ENCODE measurements at places on chromosomes 13 and 19.

DNA sequence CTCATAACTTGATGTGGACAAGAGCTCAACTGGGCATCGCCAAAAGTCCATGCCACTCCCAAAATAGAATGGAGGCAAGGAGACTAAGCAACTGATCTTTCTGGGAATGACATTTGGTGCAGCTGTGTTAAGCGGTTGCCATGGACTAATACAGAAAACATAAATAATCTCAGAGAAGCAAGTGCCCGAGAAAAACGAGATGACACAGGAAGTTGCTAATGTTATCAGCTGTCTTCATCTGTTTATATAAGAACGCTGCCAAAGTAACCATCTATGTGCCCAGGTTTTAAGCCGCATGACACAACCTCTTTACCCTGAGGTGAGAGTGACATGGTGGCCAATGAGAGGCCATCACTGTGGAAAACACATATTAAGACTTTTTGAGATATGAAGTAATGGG lies 54.9 kb upstream of the SACS start:
- no peak for DNase-seq

DNA sequence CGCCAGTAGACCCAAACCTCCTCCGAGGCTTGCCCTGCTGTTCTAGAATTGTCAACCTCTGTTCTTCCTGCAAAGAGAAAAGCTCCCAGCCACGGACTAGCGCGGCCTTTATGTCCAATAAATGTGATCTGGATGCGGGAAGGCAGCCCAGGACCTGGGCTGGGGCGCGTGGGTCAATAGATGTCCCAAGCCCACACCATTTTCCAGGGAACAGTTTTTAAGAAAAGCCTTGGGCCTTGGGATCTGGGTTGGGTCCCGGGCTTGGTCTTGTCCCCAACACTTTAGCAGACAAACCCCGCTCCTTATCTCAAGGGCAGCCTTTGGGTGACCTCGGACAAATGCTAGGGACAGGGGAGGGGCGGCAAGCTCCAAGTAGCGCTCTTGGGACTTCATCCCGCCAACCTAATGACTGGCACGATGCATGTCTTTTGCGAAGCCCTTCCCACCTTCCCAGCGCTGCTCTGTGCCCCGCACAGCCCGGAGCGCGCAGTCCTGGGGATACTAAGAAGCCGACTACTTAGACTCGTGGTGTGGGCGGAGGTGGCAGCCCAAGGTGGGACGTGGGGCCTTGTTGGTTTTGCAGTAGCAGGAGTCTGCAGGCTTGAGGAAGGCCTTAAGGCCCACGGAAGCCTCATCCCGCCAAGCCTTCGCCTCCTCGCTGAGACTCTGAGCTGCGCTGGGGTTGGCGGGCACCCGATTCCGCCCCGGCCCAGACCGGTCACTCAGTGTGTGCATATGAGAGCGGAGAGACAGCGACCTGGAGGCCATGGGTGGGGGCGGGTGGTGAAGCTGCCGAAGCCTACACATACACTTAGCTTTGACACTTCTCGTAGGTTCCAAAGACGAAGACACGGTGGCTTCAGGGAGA lies 10.8 kb downstream of the SOX21 start:
- DNase-seq, result no peak

DNA sequence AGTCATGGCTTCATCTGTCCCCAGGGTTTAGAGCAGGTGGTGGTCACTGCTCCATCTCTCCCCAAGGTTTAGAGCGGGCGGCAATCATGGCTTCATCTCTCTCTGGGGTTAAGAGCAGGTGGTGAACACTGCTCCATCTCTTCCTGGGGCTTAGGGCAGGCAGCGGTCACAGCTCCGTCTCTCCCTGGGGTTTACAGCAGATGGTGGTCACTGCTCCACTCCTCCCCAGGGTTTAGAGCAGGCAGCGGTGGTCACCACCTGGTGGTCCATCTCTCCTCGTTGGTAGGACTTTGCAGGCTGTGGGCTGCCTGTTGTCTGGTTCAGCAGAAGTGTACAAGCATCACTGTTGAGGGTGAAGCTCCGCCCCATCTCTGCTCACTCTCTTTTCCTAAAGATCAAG lies 52.8 kb upstream of the ARHGEF7 start:
- no peak for DNase-seq

DNA sequence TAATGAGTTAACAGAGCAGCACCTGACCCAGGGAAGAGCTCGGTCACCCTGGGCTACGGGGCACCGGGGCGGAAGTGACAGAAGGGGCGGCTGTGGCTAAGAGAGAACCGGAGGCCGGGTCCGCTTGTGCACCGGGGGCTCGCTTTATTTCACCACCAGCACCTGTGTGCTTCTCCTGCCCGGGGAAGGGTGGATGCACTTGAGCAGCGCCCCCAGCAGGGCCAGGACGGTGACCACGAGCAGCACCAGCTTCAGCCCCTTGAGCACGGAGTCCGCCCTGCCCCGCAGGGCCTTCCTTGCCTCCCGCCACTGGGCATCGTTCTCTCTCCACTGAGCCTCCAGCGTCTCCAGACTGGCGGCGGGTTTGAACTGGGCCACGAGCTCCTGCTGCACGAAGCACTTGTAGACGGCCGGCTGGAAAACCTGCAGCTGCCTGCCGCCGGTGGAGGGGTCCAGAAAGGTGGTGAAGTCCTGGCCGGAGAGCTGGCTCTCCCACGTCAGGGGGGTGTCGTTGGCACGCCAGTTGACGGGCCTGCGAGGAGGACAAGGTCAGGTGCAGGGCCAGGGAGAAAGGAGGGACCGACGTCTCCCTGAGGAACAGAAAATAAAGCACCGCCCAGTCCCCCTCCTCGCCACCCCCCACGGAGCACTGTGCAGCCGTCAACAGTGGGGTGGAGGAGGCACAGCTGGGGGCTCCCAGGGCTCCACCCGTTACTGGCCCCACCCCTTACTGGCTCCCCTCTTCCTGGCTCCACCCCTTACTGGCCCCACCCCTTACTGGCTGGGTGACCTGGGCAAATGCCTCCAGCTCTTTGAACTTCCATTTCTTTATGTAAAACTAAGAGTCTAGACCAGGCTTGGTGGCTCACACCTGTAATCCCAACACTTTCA lies 3.6 kb downstream of the FAM187B start:
- no peak for DNase-seq

GRCh38 chr19:28514166-28514565 lies 698.8 kb downstream of the UQCRFS1 start:
- no peak for DNase-seq

GRCh38 chr13:97307882-97308624 lies 85.9 kb downstream of the MBNL2 start:
- DNase-seq, result peak; percentile 89

- DNase-seq, result no peak
Measured at GRCh38 chr19:10112037-10112761, 706 bp downstream of the P2RY11 start.

DNA sequence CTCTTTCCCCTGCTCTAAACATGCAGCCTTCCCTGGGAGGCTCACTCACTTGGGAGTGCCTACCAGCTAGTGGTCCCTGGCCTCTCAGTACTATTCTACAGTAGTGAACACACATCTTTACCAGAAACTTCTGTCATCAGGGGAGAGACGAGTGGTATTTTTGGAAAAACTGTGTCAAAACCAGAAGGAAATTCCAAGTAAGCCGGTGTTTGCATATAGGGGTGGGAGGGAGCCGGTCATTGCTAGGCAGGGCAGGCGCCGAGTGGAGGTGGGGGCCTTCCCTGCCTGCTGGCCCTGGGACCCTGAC lies 7.0 kb downstream of the RPS9 start:
- DNase-seq, result no peak

- DNase-seq, result no peak
Measured at GRCh38 chr19:50843701-50844221, 10.4 kb upstream of the KLK15 start.
